ENCODE measurements at places on chromosomes 3 and 15.

DNA sequence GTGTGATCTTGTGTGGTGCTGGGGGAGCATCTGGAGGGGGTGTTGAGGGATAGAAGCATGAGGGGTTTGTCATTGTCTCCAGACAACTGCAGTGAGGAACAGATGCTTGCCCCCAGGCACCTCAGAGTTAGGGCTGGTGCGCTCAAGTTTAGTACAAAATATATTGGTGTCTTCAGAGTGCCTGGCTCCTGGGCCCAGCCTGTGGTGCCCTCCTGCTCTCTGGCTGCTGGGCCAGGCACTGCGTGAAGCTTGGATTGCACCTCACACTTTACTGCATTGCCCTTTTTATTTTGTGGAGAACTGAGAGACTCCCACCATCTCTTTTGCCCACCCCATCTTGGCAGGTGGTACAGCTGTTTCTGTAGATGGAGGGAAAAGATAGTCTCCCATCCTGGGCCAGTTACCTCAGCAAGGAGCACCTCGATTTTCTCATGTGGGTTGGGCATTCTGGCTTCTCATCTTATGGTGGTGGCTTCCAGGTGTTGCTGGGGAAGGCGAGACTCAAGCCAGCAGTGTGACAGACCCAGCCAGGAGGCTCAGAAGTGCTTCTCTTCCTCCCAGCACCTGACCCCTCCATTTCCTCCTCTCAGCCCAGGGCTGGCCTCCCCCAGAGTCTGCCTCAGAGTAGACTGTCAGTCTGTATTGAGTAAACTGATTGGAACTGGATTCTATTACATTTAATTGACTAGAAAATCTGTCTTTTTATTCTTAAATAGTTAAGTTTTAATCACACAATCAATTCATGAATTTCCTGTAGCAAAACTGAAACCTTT lies 140.5 kb downstream of the DNAJB8 start:
- DNase-seq: no peak

GRCh38 chr15:77039848-77040247 lies 31.1 kb downstream of the TSPAN3 start:
- DNase-seq: no peak

- DNase-seq: peak; percentile 55
These were observed 3.1 kb upstream of the BHLHE40 start for GRCh38 chr3:4976109-4976508.

GRCh38 chr15:60635507-60636352 lies 156.8 kb upstream of the ICE2 start:
- peak; percentile 36 for DNase-seq

GRCh38 chr3:151351219-151351618 lies 21.9 kb upstream of the P2RY13 start:
- DNase-seq: no peak

DNA sequence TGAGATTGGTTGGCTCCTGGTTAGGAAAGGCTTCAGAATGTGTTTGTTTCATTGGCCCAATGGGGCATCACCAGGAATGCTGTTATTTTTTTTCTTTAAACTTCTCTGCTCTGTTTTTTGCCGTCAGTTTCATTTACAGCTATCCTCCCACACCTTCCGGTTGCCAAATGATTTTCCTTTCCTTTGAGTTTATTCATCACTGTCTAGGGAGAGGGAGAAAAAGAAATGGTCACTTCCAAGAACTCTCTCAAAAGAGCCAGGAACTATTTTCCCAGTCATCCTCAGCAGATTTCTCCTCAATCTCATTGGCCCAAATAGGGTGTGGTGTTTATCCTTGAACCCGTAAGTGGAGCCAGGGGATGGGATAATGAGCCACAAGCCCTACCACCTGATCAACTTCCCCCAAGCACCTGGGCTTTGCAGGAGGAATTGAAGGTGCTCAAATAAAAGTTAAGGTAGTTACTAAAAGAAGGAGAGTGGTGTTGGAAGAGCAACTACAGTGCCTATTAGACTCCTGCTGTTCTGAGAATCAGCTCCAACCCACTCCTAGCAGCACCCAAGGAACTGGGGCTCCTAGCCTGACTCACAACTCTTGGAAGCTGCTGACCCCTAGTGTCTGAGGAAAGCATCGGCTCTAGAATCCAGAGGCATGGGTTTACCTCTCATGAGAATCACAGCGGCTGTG lies 183.8 kb upstream of the IL12A start:
- peak; percentile 81 for DNase-seq

GRCh38 chr3:186510374-186511079 lies 33.7 kb downstream of the CRYGS start:
- DNase-seq: no peak

GRCh38 chr3:149542375-149543312 lies 68.1 kb downstream of the TM4SF4 start:
- no peak for DNase-seq

All from kidney capillary endothelial cell (primary cell).